ENCODE measurements at places on chromosomes 5 and 9.
A peak's percentile ranks its signal among the peaks of the same experiment; 100 is the strongest.

DNA sequence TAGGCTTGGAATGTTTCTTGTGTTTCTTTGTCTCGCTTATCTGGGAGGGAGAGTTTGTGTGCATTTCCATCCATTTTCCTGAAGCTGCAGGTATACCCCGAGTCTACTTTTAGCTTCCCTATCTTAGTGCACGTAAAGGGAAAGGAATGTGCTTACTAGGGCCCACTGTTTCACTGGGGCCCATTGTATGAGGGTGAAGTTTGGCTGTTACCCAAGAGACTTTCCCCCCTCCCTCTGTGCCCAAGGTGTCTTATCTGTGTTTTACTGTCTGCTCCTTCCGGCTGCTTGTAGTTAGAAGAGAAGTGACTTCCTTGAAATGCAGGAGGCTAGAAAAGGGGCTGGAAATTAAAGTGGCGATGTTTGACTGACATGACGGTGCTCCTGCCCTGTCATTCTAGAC, 12.1 kb upstream of the BTNL3 start:
- no peak for DNase-seq

- no peak for DNase-seq
Measured at GRCh38 chr9:131603199-131603598, 57.9 kb downstream of the PRRT1B start.

- no peak for DNase-seq
Measured at GRCh38 chr5:106097340-106097739, 1573.4 kb downstream of the EFNA5 start.

DNA sequence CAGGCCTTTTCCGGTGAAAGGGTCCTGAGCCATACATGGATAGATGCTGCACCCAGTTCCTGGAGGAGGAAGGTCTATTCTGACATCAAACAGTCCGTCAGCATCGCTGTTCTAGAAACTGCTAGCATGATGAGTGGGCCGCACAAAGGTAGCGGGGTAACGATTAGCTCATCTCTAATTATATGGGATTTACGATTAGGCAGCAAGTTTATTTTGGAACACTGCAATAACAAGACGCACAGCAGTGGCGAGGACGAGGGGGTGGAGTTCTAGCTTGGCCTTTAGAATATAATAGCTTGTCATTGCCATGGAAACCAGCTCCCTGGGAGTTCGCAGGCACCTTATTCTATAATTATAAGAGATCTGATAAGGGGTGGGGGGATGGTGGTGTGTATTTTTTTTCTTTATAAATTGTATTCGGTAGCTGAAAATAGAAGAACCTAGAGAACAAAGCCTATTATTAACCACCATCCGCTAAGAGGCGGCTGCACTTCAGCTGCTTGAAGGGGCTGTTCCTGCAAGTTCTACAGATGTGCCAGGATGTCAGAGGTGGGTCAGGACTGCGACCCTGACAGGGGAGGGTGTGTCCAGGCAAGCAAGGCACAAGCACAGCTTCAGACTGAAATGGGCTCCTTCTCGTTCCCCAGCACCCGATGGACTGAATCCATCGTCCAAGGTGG, 311.0 kb downstream of the AGTPBP1 start:
- DNase-seq = no peak

GRCh38 chr9:84852617-84853301, 183.2 kb downstream of the NTRK2 start:
- no peak for DNase-seq

DNA sequence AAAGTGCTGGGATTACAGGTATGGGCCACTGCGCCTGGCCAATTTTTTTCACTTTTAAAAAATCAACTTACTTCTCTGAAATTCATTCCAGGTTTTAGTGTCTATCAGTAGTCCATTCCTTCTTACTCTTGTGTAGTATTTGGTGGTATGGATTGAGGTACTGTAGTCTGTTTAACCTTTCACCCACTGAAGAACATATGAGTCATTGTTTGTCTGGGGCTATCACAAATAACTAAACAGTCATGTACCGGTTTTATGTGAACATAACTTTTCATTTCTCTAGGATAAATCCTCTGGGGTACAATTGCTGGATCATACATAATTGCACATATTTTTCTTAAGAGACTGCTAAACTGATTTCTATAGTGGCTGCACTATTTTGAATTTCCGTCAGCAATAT, 1188.0 kb upstream of the CDH9 start:
- DNase-seq = no peak

DNA sequence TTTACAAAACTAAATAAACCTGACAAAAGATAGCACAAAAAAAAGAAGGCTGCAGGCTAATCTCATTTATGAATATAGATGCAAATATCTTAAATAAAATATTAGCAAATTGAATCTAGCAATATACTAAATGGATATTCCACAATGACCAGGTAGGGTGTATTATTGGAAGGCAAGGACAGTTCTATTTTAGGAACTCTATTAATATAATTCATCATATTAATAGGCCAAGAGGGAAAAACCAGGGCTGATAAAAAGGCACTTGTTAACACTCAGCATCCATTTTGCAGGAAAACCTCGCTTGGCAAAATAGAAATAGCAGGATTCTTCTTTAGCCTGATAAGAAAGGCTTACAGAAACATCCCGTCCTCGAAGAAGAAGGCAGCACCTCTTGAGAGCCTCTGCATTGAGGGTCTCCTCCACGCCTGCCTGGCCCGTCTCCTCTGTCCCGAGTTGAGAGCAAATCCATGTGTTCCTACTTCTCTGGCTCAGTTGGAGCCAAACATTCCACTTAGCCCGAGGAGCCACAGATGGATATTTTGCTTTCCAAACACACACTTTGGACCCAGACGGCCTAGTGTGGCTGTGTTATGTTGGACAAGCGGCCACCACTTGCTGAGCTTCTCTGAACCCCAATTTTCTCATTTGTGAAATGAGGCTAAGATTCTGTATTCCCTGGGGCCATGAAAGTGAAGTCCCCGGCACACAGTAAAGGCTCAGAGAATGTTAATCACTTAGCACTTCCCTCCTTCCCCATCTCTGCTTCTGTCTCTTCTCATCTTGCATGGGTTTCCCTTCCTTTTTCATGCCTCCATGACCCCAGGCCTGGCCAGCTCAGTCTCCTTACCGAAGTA, 181.8 kb upstream of the MVB12B start:
- no peak for DNase-seq

DNA sequence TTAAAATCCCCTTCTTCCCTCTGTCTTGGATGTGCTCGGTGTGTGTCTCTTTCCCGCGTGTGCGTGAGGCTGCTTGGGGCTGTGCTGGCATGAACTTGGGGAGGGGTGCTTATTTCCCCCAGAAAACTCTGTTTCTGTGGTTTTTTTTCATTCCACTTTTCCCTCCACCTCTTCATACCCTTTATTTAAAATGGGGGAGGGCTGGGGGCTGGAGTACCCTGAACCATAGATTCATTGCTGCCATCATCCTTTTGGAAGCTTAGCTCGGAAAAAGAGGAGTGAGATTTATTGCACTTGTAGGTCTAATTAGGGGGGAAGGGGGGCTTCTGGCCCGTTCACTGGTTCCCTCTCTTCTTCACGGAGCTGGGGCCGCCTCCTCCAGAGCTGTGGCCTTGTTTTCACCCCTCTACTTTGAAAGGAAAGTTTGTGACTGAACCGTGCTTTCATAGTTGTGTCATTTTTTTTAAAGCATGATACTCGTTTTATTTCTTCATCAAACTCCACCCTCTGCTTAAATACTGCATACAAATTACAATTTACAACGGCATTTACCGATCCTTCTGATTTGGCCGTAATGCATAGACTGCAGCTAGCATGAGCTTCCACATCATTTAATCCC, 2.9 kb downstream of the NR2F1 start:
- no peak for DNase-seq

- DNase-seq = no peak
Measured at GRCh38 chr5:72374844-72375243, 54.7 kb downstream of the PTCD2 start.

GRCh38 chr9:97557606-97558095, 56.2 kb downstream of the TMOD1 start:
- no peak for DNase-seq

GRCh38 chr5:3564116-3564515, 31.5 kb upstream of the IRX1 start:
- DNase-seq = no peak

- DNase-seq = peak; percentile 37
Measured at GRCh38 chr9:134099123-134099761, 31.4 kb upstream of the BRD3 start.

GRCh38 chr5:82330530-82331270, 52.5 kb upstream of the RPS23 start:
- DNase-seq = no peak

DNA sequence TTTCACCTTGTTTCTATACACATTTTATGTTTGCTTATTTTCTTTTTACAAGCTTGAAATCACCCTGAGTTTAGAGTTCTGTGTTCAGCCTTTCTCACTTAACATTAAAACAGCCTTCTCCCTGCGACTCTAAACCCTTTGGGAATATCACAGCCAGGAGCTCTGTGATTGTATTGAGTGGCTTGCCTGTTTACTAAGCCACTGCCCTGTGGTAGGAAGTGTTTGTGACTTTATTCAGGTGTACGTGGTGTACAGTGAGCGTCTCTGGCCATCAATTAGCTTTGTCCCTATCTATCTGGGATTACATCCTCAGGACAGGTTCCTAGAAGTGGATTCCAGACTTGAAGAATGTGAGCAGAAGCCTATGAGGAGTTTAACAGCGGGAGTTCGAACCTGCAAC, 11.0 kb upstream of the NEURL1B start:
- no peak for DNase-seq

DNA sequence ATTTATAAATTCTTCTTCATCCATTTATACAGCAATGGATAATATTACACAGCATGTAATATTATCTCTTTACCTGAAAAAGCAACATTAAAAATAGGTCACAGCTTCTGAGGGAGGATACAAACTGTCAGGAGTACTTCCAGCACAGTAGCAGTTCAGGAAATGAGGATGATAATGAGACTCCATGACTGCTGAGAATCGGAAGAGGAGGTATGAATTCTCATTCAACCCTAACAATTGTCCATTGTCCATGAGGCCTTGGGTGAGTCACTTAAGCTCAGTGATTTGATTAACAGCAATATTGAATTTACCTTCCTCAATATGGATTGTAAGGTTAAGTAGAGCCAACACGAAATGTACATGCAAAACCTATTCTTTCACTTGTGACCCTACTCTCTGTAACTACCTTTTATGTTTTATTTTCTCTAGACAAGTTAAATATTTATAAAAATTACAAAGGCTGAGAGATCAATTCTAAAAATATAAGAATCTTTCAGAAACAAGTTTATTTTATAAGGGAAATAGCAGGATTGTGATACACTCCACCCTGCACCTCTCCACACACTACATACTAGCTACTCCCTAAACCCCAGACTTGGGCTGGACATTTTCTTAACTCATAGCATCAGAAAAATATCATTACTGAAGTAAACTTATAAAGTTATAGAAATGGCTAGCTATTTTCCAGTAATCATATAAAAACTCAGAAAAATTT, 159.1 kb upstream of the ACOT12 start:
- no peak for DNase-seq

DNA sequence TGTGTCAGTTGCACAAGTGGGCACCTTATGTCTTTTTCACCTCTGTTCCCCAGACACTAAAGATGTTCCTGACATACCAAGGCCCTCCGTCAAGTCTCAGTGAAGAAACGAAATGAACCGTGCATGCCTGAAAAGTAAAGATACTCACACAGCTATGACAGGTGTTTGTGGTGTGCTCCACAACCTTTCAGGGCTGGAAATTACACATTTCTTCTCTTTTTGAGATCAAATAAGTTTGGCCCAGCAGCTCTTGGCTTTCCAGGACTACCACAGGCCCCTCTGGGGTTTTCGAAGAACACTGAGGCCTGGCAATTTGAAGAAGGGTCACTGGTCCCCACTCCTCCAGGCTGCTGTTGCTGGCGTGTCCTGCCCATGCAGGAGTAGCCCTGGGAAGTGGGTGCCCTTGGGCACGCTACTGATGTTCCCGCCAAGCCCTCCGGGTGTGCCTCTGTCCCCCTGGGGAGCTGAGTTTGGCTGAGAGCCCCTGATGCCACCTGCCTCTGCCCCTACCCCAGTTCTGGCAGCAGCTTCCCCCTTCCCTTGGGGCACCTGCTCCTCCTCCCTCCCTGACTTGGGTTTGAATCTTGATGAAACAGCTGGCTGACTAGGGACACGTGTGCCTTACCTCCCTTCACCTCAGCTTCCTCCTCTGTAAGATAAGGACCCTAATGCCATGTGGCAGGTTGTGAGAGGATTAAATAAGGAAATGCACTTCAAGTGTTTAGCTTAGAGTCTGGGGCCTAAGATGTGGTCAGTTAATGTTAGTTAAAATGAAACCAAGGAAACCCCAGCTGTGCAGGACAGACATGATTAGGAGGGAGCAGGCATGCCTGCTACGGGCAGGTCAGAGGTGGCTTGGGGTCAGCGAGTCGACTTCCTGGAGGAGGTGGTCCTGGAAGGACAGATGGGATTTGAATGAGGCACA, 49.1 kb upstream of the GADD45G start:
- no peak for DNase-seq

- no peak for DNase-seq
Measured at GRCh38 chr5:56535347-56535746, 280.0 kb upstream of the MAP3K1 start.

- DNase-seq = no peak
Measured at GRCh38 chr5:9456435-9457042, 89.3 kb downstream of the SEMA5A start.

- DNase-seq = no peak
Measured at GRCh38 chr9:20378851-20379250, 243.4 kb downstream of the MLLT3 start.

- DNase-seq = no peak
Measured at GRCh38 chr9:107874137-107874536, 384.6 kb upstream of the KLF4 start.

DNA sequence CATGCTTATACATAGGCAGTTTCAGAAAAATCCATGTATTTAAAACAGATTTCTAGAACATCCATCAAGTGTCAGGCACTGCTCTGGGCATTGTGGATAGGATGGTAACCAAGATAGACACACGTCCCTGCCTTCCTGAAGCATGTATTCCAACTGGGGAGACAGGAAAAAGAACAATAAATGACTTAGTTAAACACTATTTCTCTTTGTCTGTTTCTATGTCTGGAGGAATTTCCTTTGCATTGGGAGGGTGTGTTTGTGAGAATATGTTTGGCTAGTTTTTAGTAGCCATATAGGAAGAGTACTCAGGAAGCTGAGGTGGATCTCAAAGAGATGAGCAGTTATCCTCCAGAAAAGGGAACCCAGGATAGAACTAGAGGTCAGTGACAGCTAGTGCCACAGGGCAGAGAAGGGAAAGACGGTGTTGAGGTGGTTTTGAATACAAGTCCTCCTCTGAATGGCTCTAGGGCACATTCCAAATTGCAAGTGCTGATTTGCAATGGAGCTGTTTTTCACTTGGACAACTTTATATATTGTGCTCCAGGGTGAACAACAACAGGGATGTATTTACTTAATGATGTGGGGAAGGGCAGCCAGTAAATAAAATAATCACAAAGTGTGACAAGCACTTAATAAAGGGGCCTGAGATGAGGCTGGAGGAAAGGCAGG, 144.7 kb upstream of the SHB start:
- DNase-seq = no peak
